ENCODE measurements at places on chromosomes 5 and 9.

- peak; percentile 73 for DNase-seq
Measured at GRCh38 chr9:36023260-36024048, 13.3 kb upstream of the RECK start.

DNA sequence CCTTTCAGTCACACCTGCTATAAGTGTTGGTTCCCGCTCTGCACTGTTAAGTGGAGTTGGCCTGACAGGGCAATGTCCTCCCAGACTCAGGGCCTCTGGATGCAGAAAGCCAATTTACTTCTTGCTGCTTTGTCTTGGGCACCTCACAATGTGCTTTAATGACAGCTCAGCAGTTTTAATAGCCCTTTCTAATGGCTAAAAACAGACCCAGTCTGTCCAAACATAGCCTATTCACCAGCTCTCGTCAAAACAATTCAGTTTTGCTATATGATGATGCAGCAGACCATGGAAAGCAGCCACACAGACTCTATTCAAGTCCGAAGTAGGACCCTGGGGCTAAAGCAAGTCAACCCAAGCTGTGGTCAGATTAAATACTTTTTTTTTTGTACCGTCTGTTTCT lies 529.1 kb upstream of the SEMA6A start:
- no peak for DNase-seq

- DNase-seq, result peak; percentile 55
Measured at GRCh38 chr9:38160613-38161215, 91.7 kb upstream of the SHB start.

GRCh38 chr9:89505911-89506310 lies 8.0 kb upstream of the SEMA4D start:
- DNase-seq, result no peak

- DNase-seq, result peak; percentile 53
Measured at GRCh38 chr5:68534131-68534940, 318.8 kb downstream of the PIK3R1 start.

- peak; percentile 17 for DNase-seq
Measured at GRCh38 chr9:128946571-128947276, 679 bp downstream of the DOLK start.
